ENCODE measurements at places on chromosomes 12 and 14.

- no peak for DNase-seq
Measured at GRCh38 chr12:130463275-130463658, 125.6 kb downstream of the PIWIL1 start.

- DNase-seq, result no peak
Measured at GRCh38 chr12:82970614-82971013, 283.9 kb downstream of the TMTC2 start.

GRCh38 chr12:88181881-88182280, 39.8 kb downstream of the TMTC3 start:
- DNase-seq, result no peak

- peak; percentile 97 for DNase-seq
Measured at GRCh38 chr14:100239840-100240667, 1.1 kb downstream of the YY1 start.

GRCh38 chr12:6540181-6540877, 6.0 kb downstream of the GAPDH start:
- DNase-seq, result peak; percentile 93

GRCh38 chr14:105419195-105420091, at the start of gene MTA1:
MTA1 (plus strand) TSS chr14:105419827; CDS start chr14:105420036, 209 bp downstream.
- DNase-seq, result peak; percentile 64

- DNase-seq, result no peak
Measured at GRCh38 chr12:128571906-128572810, 251.6 kb downstream of the SLC15A4 start.

DNA sequence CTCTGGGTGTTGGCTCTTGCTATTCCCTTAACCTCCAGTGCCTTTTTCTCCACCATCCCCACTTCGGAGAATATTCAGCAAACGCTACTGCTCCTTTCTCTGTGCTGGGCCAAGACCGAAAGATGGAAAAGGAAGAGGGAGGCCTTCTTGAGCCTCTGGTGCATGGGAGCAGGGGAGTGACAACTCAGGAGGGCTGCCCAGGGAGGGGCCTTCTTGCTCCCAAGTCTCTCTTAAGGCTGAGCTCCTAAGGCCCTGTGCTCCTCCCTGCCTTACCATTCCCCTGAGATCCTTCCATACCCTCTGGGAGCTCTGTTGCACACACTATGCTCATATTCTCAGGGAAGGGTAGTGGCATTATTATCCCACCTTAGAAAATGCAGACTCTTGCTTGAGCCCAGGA, 34.9 kb downstream of the SH2B3 start:
- no peak for DNase-seq

DNA sequence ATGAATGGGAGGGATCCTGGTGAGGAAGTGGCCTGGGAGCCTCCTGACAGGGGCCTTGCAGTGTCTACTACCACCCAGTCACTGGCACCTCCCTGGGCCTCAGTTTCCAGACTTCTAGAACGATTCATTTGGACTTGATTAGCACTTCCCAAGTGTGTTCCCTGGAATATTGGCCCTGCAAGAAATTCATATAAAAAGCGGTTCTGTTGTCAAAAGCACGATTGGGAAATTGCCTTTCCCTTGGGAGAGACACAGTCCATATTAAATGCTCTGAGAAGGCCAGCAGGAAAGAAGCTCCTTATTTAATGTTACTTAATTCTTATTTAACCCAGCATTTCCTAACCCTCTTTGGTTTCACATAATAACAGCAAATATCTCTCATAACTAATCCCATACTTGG, 61.9 kb downstream of the DRAM1 start:
- DNase-seq, result no peak

DNA sequence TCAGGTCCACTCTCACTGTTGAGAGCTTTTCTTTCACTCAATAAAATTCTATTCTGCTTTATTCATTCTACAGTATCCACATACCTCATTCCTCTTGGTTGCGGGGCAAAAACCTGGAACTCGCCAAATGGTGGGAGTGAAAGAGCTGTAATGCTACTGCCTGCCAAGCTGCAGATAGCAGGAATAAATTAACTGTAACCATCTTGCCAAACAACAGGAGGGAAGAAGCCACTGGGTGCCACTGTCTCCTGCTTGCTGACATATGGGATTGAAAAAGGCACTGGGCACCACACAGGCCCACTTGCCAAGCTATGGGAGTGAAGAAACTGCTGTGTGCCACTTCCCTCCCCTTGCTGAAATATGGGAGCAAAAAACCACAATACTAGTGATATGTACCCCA, 111.9 kb upstream of the CNTN1 start:
- DNase-seq, result no peak

- DNase-seq, result no peak
Measured at GRCh38 chr14:34966413-34966812, 16.4 kb upstream of the SRP54 start.

DNA sequence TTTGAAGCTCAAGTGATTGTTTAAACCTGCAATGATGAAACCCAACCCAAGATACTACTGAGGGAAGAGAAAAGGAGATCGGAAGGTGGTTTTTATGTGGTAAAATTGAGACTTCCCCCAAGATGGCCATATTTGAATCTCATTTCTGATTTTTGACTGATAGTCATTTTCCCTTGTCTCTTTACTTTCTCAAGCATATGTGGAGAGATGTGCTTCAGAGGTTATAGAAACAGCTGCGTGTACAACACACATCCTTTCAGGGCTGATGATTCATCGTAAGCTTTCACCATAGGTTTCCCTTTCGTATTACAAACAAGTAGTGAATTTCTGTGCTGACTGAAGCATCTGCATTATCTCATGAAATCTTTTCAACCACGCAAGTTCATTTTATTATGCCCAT, 276.2 kb downstream of the EMP1 start:
- DNase-seq, result no peak

GRCh38 chr14:60848066-60848465, 113.5 kb downstream of the MNAT1 start:
- DNase-seq, result no peak

DNA sequence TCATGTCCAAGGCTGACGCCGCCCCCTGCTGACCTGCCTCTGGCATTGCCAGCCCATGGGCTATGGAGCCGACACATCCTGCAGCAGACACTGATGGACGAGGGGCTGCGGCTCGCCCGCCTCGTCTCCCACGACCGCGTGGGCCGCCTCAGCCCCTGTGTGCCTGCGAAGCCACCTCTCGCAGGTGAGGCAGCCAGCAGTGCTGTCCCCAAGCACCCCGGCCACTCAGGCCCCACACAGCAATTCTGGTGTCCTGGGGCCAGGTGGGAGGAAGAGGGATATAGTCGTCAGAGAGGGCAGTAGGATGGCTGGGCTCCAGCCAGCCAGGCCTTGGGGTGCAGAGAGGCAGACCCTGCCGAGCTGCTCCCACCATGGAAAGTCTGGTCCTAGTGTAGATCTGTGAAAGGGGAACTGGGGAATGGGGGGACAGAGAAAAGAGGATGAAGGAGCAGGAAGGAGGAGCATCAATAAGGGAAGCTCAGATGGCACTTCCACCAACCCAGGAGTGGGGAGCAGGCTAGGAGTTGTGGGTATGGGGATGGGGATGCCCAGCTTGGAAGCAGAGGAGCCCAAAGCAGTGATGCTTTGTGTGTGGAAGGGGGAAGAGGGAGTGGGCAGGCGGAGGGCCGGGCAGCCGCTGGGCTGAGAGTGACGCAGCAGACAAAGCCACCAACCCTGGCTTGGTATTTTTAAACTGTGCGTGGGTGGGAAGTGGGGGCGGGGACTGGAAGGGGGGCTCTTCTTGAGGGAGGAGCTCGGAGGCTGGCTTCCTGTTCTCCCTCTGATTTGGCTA, 4.7 kb downstream of the NAB2 start:
- DNase-seq, result peak; percentile 86

- peak; percentile 79 for DNase-seq
Measured at GRCh38 chr14:56491299-56492285, 88.0 kb upstream of the TMEM260 start.

DNA sequence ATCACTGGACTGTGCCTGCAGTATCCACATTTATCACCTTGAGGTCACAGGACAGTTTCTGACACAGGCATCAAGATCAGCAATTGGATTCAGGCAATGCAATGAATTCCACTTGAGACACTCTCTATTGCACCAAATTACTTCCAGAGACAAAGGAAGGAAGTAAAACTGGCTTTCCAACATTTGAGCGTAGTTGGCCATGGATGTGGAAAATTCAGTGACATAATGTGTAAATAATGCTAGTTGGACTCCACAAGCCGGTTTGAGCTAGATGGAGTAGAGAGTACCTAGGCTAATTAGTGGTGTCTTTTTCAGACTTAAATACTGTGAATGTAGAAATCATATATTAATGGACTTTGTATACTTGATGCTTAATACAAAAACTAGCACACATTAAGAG, 168.3 kb upstream of the SYT1 start:
- no peak for DNase-seq

DNA sequence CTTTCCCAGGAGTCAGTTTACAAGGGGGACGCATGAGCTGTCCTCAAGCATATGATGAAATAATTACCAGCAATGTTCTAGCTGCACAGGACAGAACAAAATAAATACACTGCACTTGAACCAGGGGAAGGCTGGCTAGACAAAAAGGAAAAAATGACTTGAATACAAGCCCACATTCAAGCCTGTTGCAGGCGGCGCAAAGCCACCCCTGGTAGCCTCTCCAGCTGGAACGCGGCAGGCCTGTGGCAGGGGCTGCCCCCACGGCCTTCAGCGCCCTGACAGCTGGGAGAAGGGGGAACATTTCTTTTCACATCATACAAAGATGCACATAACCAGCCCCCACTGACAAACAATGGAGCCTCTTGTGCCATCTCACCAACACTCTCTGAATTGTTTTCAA, 57.1 kb downstream of the TRAFD1 start:
- DNase-seq, result peak; percentile 49

GRCh38 chr14:52829527-52830185, 38.2 kb upstream of the GNPNAT1 start:
- DNase-seq, result no peak

DNA sequence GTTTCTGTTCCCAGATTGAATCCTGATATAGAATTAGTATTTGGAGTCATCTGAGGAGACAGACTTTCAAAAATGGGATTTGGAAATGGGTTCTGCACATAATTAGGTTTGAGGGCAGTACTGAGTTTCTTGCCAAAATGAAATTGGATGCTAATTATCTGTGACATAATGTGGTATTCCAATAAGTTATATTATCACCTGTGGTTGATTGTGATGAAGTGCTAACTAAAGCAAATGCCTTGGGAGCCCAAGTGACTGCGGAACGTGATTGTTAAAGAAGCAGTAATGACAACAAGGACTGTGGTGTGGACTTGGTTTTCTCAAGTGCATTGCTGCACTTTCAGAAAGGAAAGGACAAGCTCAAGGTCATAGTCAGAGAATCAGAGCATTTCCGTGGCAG, 337.0 kb downstream of the IPO8 start:
- DNase-seq, result no peak

DNA sequence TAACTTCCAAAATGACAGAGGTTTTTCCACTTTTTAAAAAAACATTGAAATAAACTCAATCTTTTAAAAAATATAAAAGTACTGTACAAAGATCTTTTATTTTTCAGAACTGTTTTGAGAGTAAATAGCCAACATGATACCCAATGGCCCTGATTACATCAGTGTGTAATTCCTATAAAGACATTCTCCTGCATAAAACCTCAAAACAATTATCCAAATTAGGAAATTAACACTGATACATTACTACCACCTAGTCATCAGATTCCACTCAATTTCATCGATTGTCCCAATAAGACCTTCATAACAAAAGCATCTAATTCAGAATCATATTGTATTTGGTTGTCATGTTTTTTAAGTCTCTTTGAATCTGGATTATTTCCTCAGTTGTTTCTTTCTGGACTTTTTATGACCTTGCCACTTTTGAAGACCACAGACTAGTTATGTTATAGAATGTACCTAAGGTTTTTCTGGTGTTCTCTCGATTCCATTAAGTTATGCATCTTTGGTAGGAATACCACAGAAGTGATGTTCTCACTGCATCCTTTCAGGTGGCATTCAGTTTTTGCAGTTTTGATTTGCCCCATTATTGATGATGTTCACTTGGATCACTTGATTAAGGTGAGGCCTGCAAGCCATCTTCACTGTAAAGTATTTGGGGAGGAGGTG, 4.0 kb upstream of the YEATS4 start:
- no peak for DNase-seq

GRCh38 chr12:123879101-123879500, 93.5 kb downstream of the CCDC92 start:
- no peak for DNase-seq

DNA sequence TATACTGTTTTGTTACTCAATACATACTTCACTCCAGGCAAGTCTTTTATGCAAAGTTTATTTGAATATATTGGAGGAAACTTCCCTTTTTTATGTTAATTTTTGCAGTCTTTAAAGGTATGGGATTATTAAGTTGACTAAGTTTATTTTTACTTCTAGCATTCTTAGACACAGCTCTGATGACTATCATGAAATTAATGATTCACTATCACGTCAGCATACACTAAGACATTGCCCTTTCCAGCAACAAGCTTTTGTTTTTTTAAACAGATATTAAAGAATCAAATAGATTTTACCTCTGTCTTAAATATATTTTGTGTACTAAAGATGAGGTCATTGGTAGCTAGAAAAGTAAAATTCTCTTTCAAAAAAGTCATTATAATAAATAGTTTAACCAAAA, 52.1 kb downstream of the DERA start:
- DNase-seq, result no peak

DNA sequence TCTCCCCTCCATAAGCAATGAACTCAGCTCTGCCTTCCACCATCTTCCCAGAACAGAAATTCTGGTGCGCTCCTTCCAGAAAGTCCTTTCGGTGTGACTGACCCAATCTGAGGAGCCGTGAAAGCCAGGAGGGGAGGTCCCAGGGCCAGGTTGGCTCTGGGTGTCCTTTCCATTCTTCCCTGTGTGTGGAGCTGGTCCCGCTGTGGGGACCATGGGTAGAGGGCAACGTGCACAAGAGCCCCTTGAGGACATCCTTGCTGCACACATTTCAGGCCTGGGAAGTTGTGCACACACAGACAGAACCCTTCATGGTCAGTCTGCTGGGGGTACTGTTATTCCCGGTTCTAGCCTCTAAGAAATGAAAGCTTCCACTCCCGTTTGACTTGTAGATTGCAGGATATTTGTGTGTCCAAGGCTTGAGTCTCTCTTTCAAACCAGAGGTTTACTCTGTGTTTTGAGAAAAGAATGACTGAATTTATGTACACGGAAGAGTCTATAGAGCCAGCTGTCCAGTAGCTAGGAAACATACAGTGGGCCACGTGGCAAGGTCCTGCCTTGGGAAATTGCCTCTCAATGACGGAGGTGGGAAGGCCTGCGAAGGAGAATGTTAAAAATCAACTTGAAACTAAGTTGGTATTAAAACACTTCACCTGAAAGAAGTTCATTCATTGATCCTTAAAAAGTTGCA, 10.1 kb downstream of the NFKBIA start:
- DNase-seq, result no peak
